ENCODE measurements at places on chromosomes 7 and 10. TPM values are rescaled to one million over a fixed set of nuclear protein-coding genes. Genes with fewer than 3 reads are reported as not detected.
A peak's percentile ranks its signal among the peaks of the same experiment; 100 is the strongest.

DNA sequence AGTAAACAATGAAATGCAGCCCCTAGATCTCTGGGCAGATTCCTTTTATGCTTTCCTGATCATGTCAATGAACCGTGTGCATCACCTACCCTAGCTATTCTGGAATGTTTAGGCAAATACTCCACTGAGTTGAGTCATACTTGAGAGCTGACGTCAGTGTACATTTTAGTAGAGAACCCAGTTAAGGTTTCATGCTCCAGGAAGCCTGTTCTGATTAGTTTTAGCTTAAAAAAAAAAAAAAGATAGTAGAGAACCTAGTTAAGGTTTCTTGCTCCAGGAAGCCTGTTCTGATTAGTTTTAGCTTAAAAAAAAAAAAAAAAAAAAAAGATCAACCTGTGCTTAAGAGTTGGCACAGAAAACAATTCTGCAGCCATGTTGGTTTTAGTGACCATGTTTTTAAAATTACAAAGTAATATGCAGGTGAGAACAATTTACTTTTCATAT lies 3.7 kb upstream of the MCU start:
- no peak overlapping the region for H3K4me3 ChIP-seq
- no peaks in the 10 kb centered on the region for H3K36me3 ChIP-seq
- H3K27ac ChIP-seq: no peak overlapping the region
- no peaks in the 10 kb centered on the region for H3K27me3 ChIP-seq
- H3K4me1 ChIP-seq: peaks cover 12% of the 10 kb centered on the region

GRCh38 chr7:27520815-27521790 lies 141.6 kb downstream of the HIBADH start:
- no peak overlapping the region for H3K27ac ChIP-seq
- no peaks in the 10 kb centered on the region for H3K27me3 ChIP-seq

- H3K27ac ChIP-seq: no peak overlapping the region
- H3K4me1 ChIP-seq: no peaks in the 10 kb centered on the region
- no peak overlapping the region for H3K4me3 ChIP-seq
- DNase-seq: no peak
- H3K27me3 ChIP-seq: peaks cover 3% of the 10 kb centered on the region
Observed at GRCh38 chr10:75508239-75508813, 76.9 kb downstream of the LRMDA start.

- no peaks in the 10 kb centered on the region for H3K4me1 ChIP-seq
- no peaks in the 10 kb centered on the region for H3K36me3 ChIP-seq
- no peak overlapping the region for H3K27ac ChIP-seq
- DNase-seq: no peak
- H3K27me3 ChIP-seq: no peaks in the 10 kb centered on the region
Observed at GRCh38 chr7:135341049-135341448, 107.4 kb downstream of the STRA8 start.

DNA sequence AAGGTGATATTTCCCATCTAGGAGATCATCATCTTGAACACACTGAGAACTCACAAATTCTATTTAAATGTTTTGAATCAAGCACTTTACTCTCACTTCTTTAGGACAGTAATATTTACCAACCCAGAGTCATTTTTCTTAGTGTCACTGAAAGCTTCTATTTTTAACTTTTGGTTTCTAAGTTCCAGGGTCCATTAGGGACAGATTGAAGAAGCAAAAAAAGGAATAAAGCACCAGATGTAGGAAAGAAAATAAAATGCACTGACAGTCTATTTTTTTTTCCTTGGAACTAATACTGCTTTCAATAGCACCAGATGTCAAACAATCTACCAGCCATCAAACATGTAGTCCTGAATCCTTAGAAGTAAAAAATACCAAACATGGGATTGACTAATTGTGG lies 526.7 kb upstream of the LRRN3 start:
- no peak overlapping the region for H3K27ac ChIP-seq
- no peaks in the 10 kb centered on the region for H3K36me3 ChIP-seq
- H3K4me1 ChIP-seq: no peaks in the 10 kb centered on the region
- no peak overlapping the region for H3K4me3 ChIP-seq

DNA sequence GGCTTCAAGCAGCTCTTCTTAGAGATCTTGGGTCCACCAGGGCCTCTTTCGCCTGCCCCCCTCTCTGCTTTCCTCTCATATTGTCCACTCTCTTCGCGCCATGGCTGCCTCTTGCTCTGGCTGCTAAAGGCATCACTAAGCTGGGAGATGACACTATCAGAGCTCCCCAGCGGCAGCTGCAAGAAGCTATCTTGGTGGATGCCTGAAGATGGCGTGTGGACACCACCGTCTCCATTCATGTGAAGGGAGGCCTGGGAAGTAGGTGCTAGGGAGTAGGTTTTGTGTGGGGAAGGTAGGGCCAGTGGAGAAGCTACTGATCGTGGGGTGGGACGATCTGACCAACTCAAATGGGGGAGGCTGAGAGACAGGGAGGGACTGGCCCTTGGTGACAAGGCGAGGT lies 45.9 kb upstream of the PDLIM1 start:
- H3K36me3 ChIP-seq: no peaks in the 10 kb centered on the region
- H3K27ac ChIP-seq: no peak overlapping the region
- no peaks in the 10 kb centered on the region for H3K4me1 ChIP-seq
- H3K4me3 ChIP-seq: no peak overlapping the region
- DNase-seq: no peak

GRCh38 chr10:96666741-96667140 lies 53.6 kb downstream of the PIK3AP1 start:
- no peaks in the 10 kb centered on the region for H3K27me3 ChIP-seq
- no peak overlapping the region for H3K27ac ChIP-seq
- H3K4me3 ChIP-seq: no peak overlapping the region
- DNase-seq: no peak
- H3K4me1 ChIP-seq: peaks cover 14% of the 10 kb centered on the region

- no peak for DNase-seq
- H3K27ac ChIP-seq: no peak overlapping the region
- no peak overlapping the region for H3K4me3 ChIP-seq
- peaks cover 15% of the 10 kb centered on the region for H3K4me1 ChIP-seq
- H3K36me3 ChIP-seq: no peaks in the 10 kb centered on the region
Observed at GRCh38 chr10:124157271-124157681, 63.9 kb upstream of the CHST15 start.

DNA sequence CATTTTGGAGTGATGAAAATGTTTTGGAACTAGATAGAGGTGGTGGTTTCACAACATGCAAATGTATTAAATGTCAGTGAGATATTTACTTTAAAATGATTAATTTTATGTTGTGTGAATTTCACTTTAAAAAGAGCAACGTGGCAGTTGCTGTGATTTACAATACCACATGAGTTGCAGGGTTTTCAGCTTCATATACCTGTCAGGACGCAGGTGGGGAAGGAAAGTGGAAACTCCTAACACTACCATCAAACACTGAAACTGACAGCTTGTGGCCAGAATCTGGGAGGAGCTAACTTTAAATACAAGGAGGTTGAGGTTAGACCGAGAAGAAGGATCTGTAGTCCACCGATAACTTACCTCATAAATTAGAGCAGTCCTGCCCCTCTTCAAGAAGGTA lies 168.9 kb upstream of the TMEM72 start:
- H3K27ac ChIP-seq: no peak overlapping the region
- H3K4me3 ChIP-seq: no peak overlapping the region
- H3K27me3 ChIP-seq: no peaks in the 10 kb centered on the region
- no peak for DNase-seq
- no peaks in the 10 kb centered on the region for H3K4me1 ChIP-seq

- peak overlapping the region; percentile 61 for H3K27ac ChIP-seq
- no peak overlapping the region for H3K4me3 ChIP-seq
- peaks cover 82% of the 10 kb centered on the region for H3K4me1 ChIP-seq
- no peaks in the 10 kb centered on the region for H3K36me3 ChIP-seq
Observed at GRCh38 chr7:130988443-130988842, 254.4 kb upstream of the KLF14 start.

- peak overlapping the region; percentile 17 for H3K27ac ChIP-seq
- no peaks in the 10 kb centered on the region for H3K36me3 ChIP-seq
- no peak overlapping the region for H3K4me3 ChIP-seq
- no peak for DNase-seq
- no peaks in the 10 kb centered on the region for H3K27me3 ChIP-seq
Observed at GRCh38 chr7:35728412-35729060, 33.6 kb upstream of the HERPUD2 start.

DNA sequence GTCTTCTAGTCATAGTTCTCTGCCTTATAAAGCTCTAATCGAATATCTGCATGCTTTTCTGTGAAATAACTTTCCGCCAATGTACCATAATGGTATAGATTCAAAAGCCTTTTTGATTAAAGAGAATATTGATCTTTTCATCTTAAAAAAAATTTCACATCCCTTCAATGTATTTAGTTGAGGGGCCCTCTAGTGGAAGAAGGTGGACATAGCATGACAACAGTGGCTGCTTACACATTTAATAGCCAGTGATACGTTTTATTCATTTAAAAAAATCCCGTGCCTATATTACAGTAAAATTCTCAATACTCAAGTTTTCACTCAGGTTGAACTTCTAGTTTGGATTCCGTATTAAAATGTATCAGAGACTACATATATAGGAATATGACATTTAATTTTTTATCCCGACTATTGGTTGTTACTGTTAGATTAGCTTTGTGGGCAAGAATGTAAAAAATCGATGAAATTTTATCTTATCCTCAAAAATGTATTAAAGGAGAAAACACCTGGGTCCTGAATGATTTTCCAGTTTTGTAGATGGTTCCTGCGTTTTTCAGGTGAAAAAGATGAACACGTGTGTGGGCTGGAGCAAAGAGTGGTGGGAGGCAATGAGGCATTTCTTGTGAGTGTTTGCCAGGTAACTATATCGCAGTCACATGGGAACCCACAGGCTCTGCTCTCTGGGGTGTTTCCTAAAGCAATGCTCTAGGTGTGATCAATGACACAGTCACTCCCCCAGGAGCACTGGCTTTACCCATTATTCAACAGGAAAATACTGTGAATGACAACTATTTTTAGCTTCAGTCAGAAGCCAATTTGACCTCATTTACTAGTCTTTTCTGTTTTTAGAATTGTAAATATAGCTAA lies 24.1 kb upstream of the PNLIP start:
- no peaks in the 10 kb centered on the region for H3K27me3 ChIP-seq
- H3K36me3 ChIP-seq: no peaks in the 10 kb centered on the region
- no peaks in the 10 kb centered on the region for H3K4me1 ChIP-seq
- no peak overlapping the region for H3K4me3 ChIP-seq
- no peak overlapping the region for H3K27ac ChIP-seq

GRCh38 chr10:381805-382204 lies 246.6 kb downstream of the ZMYND11 start:
- H3K27me3 ChIP-seq: no peaks in the 10 kb centered on the region
- peaks cover 14% of the 10 kb centered on the region for H3K4me1 ChIP-seq

DNA sequence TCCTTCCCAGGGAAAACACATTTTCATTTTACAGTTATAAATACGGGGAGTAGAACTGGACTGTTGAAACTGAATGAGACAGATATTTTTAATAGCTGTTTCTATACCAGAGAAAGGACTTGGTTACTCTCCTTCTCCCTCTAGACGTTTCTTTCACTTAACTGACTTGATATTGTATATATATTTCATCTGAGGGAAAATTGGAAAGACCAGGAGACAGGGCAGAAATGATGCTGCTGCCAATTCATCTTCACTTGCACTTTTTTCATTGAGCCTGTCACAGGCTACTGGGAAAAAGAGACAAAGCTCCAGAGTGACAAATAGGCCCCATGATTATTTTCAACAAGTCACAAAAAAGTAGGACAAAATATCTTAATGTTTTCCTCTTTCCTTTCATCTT lies 636.0 kb upstream of the TPK1 start:
- no peaks in the 10 kb centered on the region for H3K36me3 ChIP-seq
- no peak for DNase-seq
- H3K27ac ChIP-seq: no peak overlapping the region
- H3K4me1 ChIP-seq: no peaks in the 10 kb centered on the region

DNA sequence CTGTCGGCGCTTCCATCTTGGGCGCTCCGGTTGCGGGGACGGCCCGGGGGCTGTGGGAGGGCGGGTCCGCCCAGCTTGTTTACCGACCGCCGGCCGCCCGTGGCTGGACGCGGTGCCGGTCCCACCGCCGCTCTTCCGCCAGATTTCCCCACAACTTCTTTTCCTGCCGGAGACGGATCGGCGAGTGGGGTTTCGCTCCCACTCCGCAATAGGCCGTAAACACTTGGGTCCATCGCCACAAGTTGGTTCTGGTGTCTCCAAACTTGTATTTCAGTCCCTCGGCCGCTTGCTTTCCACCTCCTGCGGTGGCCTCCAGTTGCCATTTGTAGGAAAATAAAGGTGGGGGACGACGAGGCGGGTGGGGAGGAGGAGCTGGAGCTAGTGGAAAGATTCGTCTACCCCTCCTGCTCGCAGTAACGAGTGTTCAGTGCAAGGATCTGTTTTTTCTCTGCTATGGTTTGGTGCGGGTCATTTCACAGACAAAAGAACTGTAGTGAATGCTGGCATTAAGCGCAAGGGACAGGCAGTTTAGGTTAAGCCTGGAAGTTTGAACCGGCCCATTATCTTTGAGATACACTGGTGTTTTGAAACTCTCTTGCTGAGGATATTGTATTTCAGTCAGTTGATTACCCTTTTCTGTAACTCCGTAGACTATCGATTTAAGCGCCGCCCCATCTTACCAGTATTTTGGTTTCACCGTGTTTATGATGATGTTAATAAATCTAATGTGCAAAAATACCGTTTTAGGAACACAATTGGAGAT lies 24.3 kb upstream of the ZRANB1 start:
- H3K4me1 ChIP-seq: peaks cover 18% of the 10 kb centered on the region
- no peaks in the 10 kb centered on the region for H3K27me3 ChIP-seq
- H3K27ac ChIP-seq: peak overlapping the region; percentile 73
- H3K4me3 ChIP-seq: peak overlapping the region; percentile 83

GRCh38 chr7:19318287-19318686 lies 173.1 kb upstream of the FERD3L start:
- H3K36me3 ChIP-seq: no peaks in the 10 kb centered on the region
- H3K4me1 ChIP-seq: no peaks in the 10 kb centered on the region
- no peaks in the 10 kb centered on the region for H3K27me3 ChIP-seq

DNA sequence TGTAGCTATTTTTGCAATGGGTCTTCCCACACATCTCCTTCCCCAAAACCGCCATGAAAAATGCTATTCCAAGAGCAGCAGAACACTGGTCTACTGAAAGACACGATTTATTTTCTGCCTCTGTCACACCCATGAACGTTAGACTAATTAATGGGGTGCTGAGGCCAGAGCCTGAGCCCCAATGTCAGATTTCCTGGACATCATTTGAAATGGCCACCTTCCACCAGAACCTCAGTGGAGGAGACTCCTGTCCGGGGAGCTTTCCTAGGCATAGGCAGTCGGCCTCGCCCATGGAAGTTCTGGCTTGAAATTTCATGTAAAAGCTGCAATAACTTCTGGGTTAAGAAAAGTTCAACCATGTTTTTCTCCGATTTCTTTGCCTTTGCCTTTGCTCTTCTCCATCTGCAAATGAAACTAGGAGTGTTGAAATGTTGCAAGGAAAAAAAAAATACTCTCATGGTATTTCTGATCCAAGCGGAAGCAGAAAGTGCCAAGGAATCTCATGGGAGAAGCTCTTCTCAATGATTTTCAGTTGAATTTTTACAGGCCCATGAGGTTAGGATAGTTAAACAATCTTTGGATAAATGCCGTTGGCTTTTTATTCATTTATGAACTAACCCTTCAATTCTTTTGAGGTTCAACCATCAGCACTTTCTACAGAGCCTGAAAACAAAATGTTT lies 570.8 kb upstream of the MGMT start:
- no peak overlapping the region for H3K27ac ChIP-seq
- H3K4me3 ChIP-seq: no peak overlapping the region
- no peaks in the 10 kb centered on the region for H3K27me3 ChIP-seq
- no peak for DNase-seq
- no peaks in the 10 kb centered on the region for H3K36me3 ChIP-seq

- H3K27me3 ChIP-seq: no peaks in the 10 kb centered on the region
- H3K36me3 ChIP-seq: no peaks in the 10 kb centered on the region
- no peak overlapping the region for H3K4me3 ChIP-seq
Observed at GRCh38 chr10:13018171-13018570, 16.7 kb upstream of the CCDC3 start.

Gene GPNMB
- not detected for polyA plus RNA-seq

Gene TYW1B
- 1.5 TPM for polyA plus RNA-seq

Gene SLC12A9
- polyA plus RNA-seq: 9.5 TPM

Gene PALD1
- polyA plus RNA-seq: not detected

Gene TMEM273
- polyA plus RNA-seq: 51.7 TPM

Gene GPRIN2
- polyA plus RNA-seq: not detected
